ENCODE measurements at places on chromosomes 4 and X.

GRCh38 chr4:1004557-1005485, 6.6 kb upstream of the FGFRL1 start:
- no peak for DNase-seq

DNA sequence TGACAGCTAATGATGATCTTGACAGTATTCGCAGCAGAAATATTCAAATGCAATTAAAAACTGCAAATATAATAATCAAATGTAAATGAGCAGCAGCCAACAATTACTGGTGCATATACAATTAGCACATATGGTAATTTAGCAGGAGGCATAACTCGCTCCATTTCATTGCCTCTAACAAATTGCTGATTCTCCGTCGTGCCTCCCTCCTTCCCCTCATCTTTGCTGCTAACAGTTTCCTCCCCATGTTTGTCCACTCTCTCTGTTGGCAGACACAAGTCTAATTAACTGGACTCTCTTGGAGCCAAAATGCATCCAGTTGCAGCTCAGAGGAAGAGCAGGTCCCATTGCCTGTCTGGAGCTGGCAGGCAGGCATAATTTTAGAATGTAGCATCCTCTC, 210.6 kb downstream of the STK32B start:
- DNase-seq, result no peak

DNA sequence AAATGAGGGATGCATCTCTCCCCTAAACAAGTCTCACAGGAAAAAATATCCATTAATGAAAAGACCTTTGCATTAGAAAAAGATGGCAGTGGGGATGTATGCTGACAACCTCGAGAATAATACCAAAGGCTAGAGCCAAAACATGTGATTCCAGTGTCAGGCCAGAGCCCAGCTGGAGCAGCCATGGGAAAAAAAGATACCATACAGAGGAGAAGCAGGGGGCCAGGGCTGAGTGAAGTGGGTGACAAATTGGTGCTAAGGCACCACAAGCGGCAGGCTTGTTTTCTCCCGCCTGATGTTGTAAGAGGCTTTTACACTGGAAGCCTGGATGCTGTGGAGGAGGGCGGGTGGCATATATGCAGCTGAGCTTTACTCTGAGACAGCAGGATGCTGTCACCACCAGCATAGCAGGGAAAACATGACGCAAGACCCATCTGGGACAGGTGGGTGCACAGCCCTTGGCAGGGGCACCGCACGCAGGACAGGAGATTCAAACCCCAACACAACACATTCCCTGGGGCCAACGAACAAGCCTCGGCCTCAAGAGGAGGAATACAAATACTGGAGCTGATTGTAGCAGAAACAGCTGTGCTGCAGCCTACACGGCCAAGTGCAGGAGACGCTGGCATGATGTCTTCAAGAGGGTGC, 91.9 kb downstream of the TSPAN5 start:
- DNase-seq, result peak; percentile 49

DNA sequence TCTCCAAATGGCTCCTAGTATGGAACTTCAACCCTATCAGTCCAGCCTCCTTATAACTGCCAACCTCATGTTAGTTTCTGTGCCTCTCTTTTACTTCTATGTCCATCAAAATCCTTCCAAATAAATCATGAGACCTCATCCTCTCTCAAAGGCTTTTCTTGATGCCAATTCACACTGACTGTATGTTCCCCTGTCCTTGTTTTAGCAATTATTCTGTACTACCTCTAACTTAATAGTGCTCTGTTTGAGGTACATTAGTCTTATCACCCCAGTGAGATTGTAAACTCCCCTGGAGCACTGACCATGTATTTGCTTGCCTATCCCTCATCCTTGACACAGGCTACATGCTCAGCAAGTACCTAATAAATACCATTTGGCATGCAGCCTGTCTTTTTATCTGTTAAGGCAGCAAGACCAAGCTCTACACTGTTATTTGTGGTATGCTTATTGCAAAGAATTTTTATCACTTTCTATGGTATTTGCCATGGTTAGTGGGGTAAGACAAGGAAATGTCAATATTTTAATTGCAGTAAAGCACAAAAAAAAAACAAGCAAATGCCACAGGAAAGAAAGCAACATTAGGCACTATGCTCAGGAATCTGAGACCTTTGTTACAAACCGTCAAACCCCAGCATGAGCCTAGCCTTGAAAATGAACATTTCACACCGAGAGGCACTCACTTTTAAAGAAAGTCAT, 119.2 kb downstream of the SMARCA1 start:
- DNase-seq, result no peak

DNA sequence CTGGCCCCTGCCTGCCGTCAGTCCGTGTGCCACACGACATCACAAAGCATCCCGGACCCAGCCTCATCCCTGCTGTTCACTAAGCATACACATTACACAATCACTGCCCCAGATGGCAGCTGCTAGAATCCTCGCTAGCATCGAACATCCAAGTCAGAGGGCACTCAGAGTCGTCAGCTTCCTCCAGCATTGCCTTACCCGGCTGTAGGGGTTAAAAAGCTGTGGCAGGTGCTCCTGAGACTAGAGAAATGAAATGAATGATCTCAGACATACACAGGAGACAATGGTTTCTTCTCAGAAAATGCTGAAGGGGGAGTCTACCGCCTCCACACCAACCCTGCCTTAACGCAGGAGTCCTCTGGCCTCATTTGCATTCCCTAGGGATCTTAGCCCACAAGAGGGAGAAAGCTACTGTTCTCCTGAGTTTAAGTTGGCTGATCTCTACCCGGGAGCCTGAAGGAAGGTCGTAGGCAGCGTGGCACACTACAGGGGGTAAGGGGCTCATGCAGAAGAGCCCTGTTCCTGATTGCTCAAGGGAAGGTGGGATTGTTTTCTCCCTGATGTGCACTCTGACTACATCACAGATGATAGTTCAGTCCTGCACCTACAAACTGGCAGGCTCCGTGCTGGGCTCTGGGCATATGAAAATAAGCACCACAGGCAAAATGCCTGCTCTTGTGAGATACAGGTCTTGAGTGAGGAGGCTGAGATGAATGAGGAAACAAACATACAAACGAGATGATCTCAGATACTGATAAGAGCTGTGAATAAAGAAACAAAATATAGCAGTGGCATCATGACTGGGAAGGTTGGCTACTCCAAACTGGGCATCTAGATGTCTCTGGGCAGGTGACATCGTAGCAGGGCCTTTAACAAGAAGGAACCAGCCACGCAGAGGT, 2.6 kb upstream of the KIAA0232 start:
- DNase-seq, result peak; percentile 26

DNA sequence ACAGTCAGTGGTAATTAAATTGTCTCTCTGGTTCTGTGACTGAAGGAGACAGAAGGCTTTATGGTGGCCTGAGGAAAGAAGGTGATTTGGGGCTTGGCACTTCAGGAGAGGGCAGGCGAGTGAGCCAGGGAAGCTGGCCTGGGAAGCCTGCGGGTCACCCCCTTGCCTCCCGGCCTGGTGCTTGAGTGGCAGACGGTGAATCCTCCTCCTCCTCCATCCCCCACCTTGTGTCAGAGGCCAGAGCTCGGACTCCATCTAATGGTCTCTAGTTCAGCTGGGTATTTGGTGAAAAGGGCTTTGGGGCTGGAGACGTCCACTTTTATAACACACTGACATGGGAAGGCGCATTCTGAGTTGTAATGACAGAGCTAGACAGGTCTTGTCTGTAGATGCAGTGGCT, 8.7 kb downstream of the TMEM187 start:
- DNase-seq, result no peak
